Fibroblast of lung (primary cell): ENCODE measurements at places on chromosomes 2 and 18.

- peak; percentile 35 for DNase-seq
These were observed 61.4 kb downstream of the SOS1 start for GRCh38 chr2:39059366-39059952.

GRCh38 chr2:175930504-175930903 is 71.6 kb downstream of the LNPK start:
- peak; percentile 6 for DNase-seq

GRCh38 chr2:149741646-149742045 is 154.1 kb upstream of the MMADHC start:
- peak; percentile 93 for DNase-seq

- peak; percentile 59 for DNase-seq
These were observed 245.8 kb upstream of the SLC39A10 start for GRCh38 chr2:195411219-195411687.

DNA sequence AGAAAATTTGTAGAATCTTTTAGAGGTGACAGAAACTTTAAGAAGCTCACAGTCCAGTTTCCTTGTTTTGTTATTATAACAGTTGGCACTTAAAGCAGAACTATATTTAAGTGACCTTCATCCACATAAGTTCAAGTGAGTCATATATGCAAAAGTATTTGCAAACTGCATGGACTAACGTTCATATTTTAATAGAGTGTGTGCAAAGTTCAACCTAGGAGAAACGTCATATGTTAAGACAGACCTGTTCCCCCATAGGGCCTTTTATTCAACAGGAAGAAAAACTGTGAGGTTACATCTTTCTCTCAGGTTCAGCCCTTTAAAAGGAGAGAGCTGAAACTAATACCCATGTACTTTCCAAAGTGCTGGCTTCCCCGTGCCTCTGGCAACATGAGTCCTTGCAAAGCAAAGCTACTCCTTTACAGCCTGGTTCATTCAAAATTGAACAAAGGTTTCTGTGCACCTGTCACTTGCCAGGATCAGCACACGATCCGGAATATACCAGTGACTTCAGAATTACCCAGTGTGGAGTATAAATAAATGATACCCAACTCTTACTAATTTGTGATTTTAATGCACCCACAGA is 280.0 kb upstream of the RAB12 start:
- peak; percentile 69 for DNase-seq

DNA sequence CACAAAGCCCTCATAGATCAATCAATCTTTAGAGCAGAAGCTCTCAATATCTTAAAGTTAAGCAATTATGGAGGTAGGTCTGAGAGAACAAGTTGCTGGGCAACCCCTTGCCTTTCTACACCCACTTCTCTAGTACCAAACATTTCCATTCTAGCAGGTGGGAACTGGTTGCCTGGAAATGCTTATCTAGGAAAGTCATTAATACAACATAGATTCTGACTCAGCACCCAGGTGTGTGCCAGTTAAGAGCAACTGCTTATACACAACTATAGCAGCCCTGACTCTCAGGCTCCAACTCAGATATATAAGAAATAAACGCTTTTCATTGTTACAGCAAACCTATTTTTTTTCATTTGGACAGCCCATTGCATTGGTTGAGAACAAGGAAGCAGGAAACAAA is 237.7 kb downstream of the IRS1 start:
- no peak for DNase-seq

GRCh38 chr2:1515073-1515430 is 101.8 kb downstream of the TPO start:
- no peak for DNase-seq

GRCh38 chr18:76345901-76346300 is 149.1 kb downstream of the ZNF516 start:
- no peak for DNase-seq

DNA sequence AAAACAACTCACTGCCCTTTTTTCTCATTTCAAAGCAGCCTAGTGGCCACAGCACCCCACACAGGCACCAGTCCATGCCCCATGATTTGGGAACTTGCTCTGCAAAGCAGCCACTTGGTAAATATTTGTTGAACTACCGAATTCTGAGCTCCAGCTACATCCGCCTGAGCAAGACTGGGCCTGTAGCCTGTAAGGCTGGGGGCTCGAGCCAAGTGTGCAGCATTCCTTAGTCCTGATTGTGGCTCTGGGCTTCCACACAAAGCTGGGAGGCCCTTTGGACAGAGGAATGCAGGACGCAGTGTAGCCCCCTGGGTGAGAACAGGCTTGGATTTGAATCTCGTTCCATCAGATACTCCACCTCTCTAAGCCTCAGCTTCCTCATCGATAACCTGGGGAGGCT is 88.4 kb downstream of the ACTR2 start:
- peak; percentile 96 for DNase-seq

GRCh38 chr2:8408560-8409460 is 273.0 kb upstream of the ID2 start:
- DNase-seq: no peak

DNA sequence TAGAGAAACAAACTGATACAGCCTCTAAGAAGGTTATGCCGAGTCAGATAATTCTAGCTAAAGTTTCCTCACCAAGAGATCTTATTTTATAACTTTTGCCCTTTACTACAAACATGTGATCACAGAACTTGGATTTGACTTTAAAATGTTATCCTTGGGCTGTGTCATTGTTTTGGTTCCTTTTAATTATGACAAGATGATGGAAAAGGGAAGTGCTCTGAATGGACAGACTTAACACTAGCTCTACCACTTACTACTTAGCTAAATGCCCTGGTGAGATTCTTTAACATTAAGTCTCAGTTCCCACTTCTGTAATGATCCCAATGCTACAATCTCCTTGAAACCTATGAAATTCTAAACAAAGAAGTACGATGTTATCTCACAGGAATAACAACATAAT is 69.9 kb downstream of the RTTN start:
- DNase-seq: no peak

- DNase-seq: no peak
These were observed 3.3 kb upstream of the ABCB6 start for GRCh38 chr2:219221957-219222518.

- DNase-seq: peak; percentile 74
These were observed 13.9 kb downstream of the ARPC2 start for GRCh38 chr2:218230882-218231281.

GRCh38 chr2:162174746-162175145 is 22.7 kb upstream of the GCG start:
- no peak for DNase-seq

GRCh38 chr2:88239781-88240180 is 69.6 kb downstream of the THNSL2 start:
- DNase-seq: no peak

DNA sequence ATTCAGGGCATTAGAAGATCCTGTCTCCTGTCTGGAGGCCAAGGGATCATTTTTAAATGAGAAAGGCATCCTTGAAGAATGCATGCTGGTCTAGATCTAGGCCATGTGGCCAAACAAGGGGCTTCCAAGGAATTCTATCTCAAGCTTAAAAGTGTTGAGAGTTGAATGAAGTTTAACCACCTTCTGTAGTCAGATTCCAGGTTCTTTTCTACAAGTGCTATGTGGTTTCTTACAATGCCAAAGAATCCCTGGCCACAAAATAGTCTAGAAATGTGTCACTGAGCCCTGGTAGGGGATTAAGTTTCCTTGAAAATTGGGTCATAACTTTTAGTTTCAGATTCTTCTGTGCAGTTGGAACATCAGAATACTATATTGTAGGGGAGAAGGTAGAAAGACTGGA is 640.7 kb upstream of the ACVR2A start:
- DNase-seq: peak; percentile 55

DNA sequence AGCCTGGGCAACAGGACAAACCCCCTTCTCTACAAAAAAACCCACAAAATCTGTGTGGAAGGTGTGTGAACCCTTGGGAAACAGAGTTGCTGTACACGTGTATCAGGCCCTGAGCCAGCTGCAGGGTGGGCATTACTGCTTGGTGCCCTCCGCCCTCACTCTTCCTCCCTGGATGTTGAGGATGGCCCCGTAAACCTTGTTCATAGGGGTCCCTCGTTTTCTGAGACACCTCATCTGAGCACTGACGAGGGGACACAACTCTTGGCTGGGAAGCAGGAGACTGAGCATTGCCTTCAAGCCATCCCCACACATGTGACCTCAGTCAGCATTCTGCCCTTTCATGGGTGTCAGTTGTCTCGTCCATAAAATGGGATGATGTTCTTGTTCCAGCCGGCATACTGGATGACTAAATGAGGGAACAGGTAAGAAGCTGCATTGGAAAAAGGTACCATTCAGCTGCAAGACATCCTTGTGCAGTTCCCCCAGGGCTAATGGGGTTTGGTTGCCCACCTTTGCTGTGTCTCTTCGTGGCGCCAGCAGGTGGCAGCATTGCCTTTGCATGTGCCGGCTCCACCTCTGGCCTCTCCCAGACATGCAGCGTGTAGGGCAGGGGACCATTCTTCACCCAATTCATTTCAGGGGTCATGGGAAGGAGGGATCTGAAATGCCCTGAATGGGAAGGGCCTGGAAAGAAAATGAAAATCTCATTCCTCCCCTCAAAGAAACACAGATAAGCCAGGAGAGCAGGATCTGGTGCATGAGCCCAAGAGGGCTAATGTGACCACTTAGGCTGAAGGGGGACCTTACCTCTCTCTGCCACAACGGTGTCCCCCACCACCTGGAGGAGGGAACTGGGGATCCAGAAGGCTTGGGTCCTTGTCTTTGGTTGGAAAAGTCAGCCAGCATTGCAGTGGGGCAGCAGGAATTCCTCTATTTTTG is 36.4 kb upstream of the HAAO start:
- DNase-seq: peak; percentile 84

DNA sequence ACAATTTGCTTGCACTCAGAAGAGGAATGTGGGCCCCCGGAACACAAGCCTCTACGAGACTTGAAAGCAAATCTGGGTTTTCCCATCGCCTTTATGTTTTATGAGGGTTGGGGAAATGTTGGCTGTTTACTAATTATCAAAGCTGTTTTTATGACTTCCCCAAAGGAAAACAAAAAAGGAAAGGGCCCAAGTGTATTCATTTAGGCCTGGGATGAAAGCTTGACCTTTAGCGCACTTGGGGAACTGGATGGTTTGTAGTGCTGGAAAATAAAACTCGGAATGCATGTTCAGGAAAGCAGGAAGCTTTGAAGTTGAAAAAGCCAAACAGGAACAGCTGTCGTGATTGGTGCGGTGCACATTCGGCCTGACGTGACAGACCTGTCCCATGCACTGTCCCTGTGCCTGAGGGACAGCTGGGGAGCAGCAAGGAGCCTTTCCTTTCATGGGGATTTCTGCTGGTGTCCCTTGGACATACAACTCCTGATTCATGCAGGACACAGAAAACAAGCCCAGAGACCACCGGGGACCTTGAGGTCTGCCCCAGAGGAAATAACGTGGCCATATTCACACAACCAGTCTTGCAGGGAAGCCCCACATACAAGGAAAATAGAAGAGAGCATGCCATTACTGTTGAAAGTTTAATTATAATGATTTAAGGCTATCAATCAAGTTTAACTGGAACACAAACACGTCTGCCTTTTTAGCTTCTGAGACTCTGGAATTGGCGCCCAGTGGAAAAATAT is 169.7 kb upstream of the APCDD1 start:
- no peak for DNase-seq

DNA sequence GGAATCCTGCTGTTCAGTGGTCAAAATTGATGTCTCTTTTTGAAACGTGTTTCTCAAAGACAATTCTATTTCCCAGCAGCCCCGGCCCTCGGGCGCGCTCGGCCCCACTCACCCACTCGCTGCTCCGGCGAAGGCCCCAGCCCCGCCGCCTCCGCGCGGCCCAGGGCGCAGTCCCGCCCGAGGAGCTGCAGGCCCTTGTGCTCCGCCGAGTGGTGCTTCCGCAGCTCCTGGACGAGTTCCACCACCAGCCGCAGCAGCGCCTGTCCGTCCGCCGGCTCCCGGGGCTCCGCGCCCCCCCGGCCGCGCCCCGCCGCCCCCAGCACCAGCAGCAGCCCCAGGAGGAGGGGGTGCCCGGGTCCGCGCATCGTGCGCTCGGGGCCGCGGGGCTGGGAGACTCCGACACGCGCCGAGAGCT is 413 bp downstream of the ALKAL2 start:
- DNase-seq: peak; percentile 62

- DNase-seq: peak; percentile 44
These were observed 62.5 kb downstream of the REEP1 start for GRCh38 chr2:86274918-86275275.

DNA sequence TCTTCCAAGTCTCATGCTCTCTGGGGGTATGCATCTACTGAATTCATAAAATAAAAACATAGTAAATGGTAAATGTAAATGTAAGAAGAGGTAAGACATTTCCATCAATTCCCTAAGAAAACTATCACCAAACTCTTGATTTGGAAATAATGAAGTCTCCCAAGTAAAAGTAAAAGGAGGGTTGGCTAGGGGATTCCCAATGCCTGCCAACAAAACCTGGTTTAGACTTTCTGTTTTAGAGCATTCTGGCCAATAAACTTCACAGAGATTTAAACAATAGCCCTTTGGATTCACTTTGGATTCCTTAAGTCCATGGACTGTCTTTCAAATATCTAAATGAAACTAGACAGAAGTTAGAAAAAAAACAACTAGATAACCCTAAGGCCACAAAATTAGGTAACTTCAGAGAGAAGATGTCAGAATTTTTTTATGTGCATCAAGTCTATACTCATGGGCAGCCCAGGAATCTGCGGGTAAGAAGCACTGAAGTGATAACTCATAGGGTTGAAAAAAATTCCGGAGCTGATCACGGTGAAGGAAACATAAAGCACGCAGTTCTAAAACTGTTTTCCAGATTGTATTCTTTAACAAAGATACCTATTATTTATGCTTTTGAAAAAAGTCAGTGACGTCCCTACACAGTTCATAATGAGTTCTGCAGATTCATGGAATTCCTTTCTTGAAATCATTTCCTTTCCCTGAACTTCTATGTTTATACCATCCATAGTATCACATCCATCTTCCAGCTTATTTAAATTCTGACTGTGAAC is 263.6 kb downstream of the AFF3 start:
- peak; percentile 75 for DNase-seq

GRCh38 chr2:189341077-189341476 is 100.2 kb upstream of the WDR75 start:
- no peak for DNase-seq

DNA sequence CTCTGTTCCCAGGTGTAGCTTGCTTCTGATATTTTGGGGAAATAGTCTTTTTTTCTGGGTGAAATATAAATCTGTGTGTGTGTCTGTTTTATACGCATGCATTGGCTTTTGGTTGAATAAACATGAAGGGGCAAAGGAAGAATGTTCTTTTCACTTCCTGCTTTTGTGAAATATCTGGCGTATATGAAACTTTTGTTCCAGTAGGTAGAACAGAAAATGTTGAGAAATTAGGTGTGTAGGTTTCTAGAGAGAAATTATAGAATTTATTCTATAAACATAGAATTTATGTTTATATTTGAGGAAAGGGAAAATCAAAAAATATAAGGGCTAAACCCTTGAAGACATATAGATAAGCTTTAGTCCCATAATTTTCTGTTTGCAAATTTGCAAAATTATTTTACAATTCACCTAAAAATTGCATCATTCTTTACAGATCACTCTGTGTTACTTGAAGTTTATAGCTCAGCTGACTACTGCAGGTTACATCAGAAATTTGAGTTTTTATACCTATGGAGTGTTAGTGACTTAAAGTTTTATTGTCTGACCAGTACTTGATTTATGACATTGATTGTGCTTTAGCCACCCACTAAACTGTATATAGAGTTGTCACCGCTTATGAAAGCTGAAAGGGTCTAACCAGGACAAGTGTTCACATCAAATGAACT is 116.1 kb downstream of the FAM117B start:
- no peak for DNase-seq

GRCh38 chr18:12159446-12159845 is 65.8 kb downstream of the ANKRD62 start:
- DNase-seq: no peak

GRCh38 chr18:8221452-8221851 is 387.8 kb upstream of the RAB12 start:
- no peak for DNase-seq
